ENCODE measurements at places on chromosomes 3 and 15.

DNA sequence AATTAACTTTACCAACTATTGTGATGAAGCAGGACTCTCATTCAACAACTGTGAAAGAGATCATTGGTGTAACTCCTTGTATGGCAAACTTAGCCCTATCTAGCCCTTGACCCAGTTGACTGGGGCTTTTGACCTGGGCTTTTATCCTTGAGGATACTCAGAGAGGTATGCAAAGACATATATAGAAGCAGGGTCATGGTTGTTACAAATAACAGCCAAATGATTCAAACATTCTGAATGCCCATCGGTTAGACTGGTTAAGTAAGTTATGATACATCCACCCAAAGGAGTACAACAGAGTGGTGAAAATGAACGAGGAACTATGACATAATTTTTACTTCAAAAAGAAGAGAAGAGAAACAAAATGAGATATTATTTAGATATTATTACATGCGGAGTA is 38.2 kb upstream of the ALDH1A3 start:
- DNase-seq: no peak

GRCh38 chr3:184807549-184807948 is 4.4 kb upstream of the VPS8 start:
- DNase-seq: no peak

DNA sequence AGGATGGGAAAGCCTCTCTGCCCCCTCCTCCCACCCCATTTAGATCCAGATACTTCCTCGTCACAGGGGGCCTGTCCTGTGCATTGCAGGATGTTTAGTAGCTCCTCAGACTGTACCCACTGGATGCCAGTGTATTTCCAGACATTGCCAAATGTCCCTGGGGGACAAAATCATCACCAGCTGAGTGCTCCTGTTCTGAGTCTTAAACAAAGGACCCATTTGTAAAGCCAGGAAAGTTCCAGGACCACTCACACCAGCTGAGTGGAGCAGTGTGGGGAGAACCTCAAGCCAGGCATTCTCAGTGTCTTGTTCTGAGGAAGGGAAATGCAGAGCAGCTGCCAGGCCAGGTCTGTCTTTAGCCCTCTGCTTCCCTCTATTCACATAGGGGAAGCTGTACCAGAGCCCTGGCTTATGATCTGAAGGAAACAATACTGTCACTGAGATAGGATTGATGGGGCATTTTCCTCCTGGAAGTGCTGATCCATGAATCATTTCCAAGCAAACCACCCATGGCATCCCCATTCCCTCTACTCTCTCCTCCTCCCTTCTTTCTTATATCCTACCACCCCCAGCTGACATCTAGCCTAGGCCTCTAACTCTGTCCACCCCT is 67.4 kb upstream of the MEX3B start:
- no peak for DNase-seq

DNA sequence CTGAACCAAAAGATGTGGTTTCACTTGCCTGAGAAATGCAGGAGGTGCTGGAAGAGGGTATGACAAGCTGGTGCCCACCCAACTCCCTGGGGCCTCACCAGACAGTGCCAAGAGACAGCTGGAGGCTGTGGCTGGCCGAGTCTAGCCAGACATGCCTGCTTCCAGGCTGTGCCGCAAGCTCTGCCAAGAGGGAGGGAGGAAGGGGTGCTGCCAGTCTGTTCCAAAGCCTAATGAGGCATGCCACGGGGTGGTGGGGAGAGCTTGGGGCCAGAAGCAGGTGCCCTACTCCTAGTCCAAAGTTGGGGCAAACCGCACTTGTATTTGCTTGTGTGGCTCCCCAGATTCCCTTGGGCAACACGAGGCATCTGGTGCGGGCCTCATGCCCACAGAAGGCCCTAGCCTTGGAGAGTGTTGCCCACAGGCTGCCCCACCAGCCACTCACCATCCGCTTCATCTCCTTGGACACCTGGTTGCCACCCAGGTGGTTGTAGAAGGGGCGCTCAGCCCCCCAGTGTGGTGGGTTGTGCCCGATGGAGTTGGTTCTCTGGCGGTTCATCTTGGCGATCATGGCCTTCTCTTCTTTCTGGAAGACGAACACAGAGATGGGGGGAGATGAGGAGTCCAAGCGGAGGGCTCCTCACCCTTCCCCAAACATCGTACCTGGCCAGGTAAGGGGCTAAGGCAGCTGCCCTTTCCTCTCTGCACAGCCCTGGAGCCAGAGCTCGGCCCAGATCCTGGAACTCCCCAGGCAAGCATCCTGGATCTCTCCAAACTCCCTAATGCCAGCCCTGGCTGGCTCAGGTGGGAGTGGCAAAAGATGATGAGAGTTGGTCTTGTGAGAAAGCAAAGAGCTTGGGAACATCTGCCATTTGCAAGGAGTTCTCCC is 123.4 kb downstream of the SEC22A start:
- no peak for DNase-seq

- DNase-seq: no peak
These were observed 60.9 kb downstream of the PRICKLE2 start for GRCh38 chr3:64164349-64164748.

- DNase-seq: no peak
These were observed 143.8 kb downstream of the TPRA1 start for GRCh38 chr3:127446756-127447155.

DNA sequence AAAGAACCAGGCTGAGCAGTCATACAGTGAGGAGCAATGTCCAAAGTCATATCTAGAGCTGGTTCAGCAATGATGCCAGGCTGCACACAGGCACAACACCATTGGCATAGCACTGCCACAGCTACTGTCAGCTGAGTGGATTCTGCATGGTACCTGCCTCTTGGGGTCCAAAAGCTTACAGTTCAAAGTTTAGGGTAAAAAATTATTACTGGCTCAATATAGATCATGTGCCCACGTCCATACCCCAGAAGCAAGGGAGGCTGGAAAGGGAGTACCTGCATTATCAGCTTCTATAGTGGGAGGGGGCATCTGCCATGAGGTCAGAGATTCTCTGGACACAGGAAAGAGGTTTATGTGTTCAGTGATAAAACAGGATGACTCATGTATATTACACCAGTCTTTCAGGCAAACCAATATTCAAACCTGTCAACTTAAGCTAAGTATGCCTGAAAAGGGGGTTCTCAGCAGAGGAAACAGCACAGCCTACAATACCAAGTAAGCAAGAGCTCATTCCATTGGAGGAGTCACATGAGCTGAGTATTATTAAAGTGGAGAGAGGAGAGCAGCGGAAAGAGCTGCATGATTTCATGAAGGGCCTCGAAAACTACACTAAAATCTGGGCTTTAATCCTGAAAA is 99.0 kb downstream of the ANO10 start:
- DNase-seq: no peak

DNA sequence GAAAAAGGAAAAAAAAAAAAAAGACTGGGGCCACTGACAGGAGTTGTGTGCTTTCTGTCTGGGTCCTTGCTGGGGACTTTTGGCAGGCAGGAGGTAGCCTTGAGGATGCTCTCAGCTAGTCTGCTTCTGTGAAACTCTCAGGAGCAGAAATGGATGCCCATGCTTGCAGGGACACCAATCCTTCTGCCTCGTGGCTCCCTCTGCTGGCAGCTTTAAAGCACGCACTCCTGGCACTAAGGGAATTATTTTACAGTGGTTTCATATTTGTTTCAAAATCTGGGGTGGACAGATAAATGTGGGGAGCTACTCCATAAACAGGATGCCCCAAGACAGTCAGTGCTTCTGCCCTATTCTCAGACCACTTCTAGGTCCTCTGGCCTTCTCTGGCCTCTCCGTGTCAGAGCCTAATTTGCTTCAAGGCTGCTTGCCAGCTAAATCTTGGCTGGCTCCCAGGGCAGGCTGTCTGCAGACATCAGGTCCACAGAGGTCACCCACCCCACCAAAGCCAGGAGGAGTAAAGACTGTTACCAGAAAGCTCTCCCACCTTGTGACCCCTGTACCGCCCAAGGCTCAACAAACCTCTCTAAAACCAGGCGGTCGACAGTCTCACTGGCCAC is 17.1 kb downstream of the TRAIP start:
- DNase-seq: peak; percentile 59

GRCh38 chr15:41799488-41799805 is 25.2 kb downstream of the MAPKBP1 start:
- no peak for DNase-seq

GRCh38 chr3:175692256-175692655 is 833.1 kb downstream of the NAALADL2 start:
- no peak for DNase-seq

GRCh38 chr3:50530001-50530970 is 26.9 kb upstream of the CACNA2D2 start:
- no peak for DNase-seq

DNA sequence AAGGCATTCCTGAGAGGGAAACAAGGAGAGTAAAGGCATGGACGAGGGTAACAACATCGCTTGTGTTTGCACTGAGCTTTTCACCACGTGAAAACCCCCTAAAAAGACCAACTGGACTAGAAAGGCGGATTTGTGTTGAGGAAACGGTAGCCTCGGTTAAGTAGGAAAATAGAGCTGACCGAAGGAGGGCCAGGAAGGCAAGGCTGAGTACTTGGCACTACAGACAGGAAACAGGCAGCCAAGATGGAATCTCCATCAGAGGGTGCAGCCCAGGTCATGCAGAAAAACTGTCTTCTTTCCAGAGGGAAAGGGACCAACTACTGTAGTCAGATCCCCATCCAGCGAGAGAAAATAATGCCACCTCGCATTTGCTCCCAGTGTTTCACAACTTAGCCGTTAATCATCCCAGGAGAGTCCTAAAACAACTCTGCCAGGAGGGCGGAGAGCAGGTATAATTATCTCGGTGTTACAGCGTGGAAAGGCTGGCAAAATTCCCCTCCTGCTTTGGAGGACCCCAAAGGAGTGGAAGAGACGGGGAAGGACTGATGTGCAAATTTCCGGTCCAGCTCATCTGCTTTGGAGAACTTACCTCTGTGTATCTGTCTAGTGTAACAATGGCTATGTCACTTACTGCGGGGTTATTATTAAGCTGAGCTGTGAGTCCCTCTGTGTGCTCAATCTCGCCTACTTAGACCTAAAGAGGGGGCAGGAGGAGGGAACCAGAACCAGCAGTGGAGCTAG is 77.2 kb downstream of the MYO1E start:
- no peak for DNase-seq

GRCh38 chr3:98890181-98890835 is 11.2 kb downstream of the DCBLD2 start:
- no peak for DNase-seq

GRCh38 chr3:46410669-46411068 is 3.6 kb downstream of the CCRL2 start:
- DNase-seq: no peak

- DNase-seq: no peak
These were observed 18.1 kb upstream of the SLC41A3 start for GRCh38 chr3:126102011-126102410.
